ENCODE measurements at places on chromosomes 2 and 18.
A peak's percentile ranks its signal among the peaks of the same experiment; 100 is the strongest.

DNA sequence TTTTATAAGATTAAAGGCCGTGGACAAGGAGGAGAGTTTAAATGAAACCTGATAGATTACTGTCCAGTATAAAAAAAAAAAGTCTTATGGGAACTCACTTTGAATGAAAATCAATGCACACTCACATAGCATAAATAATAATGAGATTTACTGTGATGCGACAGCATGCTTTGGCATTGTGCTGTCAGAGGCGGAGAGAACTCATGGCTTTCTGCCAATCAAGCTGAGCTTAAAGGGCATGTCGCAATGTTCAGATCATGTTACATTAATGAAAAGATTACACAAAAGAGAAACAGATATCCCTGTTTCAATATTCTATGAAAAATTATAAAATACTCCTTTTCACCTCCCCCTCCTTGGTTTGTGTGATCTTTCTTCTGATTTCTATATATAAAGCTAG, 310.8 kb downstream of the ERBB4 start:
- DNase-seq: peak; percentile 91

DNA sequence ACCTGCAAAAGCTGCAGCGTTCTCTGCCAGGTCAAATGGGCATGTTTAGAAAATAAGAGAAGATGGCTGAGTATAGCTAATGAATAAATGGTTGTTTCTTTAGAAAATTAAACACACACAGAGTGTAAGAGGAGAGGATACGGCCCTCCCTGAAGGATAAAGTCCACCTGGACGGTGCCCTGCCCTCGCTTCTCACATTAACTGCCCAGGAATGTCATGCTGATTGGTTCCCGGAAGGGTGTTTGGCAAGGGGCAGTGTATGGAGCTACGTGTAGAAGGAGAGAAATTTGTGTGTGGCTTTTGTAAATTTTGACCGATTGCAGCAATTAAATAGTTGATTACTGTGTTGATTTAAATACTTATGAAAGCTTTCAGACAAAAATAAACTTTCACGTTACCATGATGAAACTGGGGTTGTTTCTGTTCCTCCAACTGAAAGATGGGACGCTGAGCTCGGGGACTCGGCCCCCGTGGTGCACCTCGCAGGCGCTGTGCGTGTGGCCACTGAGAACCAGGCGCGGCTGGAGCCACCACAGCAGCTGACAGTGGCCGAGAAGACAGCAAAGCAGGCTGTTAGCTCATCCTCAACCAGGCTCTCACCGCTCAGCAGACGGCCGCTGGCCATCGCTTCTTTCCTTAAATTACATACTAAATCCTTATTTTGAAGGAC, 22.7 kb downstream of the MPPE1 start:
- DNase-seq: no peak

- DNase-seq: peak; percentile 29
Measured at GRCh38 chr2:10520154-10520553, 72.0 kb upstream of the ODC1 start.

DNA sequence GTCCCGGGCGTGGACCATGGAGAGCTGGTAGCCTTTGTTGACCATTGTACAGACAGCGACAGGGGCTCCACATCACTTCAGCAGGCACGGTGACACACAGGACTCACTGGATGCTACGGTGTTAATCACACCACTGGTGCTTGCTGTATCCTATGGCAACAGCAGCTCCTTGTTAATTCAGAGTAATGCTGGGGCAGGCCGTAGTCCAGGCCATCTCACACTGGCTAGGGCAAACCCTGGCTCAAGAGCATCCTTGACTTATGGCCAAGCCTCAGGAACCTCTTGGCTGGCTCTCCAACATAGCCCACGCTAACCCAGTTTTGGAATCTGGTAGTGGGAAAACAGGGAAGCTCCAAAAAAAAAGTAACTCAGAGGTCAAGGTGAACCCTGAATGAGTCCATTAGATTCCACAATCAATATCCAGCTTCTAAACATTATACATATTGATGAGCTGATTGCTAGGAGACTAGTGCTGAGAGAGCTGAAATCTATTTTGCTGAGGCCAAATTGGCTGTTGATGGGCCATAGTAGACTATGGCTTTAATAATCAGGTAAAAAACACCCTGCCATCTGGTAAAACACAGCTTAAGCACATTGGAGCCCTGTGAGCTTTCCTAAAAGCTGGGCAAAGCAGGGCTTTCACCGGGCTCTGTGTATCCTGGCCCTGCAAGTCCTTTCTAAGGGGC, 253.6 kb downstream of the PRKCE start:
- DNase-seq: peak; percentile 89
